ENCODE measurements at places on chromosomes 4 and X.
A peak's percentile ranks its signal among the peaks of the same experiment; 100 is the strongest.

DNA sequence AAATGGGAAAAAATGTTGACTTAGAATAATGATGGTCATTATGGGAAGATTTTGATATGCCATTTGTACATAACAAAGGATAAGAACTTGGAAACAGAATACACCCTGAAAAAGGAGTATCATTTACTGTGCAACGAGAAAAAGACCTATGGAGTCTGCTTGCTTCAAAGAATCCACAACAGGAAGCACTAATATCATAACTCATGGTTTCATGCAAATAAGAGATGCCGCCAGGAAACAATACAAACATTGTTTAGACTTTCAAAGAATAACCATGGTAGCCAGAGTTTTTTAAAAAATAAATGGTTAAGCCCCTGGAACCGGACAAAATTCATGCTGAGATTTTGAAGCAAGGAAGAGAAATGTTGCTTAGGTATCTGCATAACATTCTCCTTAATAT lies 139.9 kb upstream of the ETNPPL start:
- DNase-seq, result no peak

DNA sequence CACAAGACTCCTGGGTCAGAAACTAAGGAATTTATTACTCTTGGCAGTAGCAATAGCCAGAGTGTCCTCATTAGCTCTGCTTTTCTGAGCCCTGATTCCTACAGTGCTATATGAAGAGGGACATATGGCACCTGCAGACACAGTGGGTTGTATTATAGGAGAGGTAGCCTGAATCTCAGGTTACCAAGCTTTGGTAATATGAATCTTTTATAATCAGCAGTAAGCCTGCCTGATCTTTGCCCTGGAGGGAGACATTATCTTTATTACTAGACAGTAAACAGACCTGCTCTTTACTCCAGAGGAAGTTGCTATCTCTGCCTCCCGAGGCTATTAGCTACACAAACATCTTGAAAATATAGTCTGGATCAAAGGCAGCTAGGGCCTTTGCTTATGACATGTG lies 62.5 kb upstream of the HOPX start:
- no peak for DNase-seq

GRCh38 chrX:111719426-111720210 lies 38.6 kb downstream of the ALG13 start:
- no peak for DNase-seq

- DNase-seq, result no peak
Measured at GRCh38 chr4:33091961-33092360, 2371.8 kb downstream of the PCDH7 start.

DNA sequence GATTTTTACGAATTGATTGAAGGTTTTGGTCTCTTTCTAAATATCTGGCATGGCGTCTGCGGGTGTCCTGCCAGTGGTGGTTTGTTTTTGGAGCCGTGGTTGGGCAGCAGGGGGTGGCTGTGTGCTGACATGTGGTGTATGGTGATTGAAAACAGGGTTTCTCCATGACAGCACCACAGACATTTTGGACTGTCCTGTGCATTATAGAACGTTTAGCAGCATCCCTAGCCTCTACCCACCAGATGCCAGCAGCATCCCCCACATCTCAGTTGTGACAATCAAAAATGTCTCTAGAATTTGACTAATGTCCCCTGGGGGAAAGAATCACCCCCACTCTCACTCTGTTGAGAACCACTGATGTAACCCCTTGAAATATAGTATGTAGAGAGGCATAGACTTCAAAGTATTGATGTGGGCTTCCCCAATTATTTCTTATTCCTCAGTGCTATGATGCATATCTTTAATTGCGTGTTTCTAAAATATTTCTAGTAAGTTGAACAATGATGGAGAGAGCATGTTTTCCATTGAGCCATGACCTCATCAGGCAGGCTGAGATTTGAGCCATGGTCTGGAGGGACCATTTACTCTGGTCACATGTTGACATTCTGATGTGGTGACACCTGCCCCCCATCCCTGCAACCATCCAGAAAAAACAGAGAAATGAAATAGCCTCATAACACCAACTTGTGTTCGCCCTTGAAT lies 77.4 kb upstream of the MID1 start:
- no peak for DNase-seq

DNA sequence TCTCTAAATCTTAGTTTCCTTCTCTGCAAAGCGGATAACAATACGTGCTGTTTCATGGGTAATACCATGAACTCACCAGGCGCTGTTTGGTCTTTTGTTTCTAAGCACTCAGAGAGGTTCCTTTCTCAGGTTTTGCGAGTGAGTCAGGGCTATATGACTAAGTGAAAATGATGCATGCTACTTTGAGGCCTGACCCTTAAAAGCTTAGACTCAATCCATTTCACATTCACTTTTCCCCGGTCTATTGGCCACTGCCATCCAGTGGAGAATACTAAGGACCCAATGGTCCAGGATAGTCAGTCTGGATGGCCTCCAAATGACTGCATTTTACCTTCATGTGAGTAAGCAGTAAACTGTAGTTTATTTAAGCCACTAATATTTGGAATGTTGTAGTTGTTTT lies 400.8 kb upstream of the SLIT2 start:
- no peak for DNase-seq

GRCh38 chrX:137031517-137032340 lies 2.1 kb downstream of the GPR101 start:
- DNase-seq, result peak; percentile 72

DNA sequence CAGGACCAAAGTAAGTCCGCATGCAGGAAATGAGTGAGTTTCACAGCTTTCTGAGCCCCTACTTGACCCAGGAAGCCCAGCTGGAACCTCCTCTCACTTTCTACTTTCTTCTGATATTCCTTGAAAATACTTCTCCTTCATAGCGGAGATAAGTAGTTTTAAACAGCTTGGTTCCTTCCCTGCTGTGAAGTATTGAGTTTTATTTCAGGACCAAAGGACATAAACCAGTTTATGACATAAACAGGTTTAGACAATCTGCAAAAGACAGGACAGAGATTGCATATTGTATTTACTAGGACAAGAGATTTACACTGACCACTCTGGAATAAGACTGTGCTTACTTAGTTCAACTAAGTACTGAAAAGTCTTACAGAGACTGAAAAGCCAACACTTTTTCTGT lies 54.8 kb downstream of the PAGE2 start:
- DNase-seq, result no peak

DNA sequence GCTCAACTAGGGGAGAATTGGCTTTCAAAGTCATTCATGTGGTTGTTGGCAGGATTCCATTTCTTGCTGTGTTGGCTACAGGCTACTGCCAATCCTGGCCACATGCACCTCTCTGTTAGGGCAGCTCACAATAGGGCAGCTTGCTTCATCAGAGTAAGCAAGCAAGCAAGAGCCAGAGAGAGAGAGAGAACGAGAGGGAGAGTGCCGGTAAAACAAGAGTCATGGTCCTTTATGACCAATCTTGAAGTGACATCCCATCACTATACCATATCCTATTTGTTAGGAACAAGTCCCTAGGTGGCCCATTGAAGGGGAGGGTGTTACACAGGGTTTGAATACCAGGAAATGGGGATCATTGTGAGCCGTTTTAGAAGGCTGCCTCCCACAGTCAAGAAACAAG lies 33.0 kb upstream of the TLR2 start:
- DNase-seq, result no peak

GRCh38 chr4:86006057-86006456 lies 353.8 kb downstream of the MAPK10 start:
- no peak for DNase-seq

GRCh38 chrX:97854086-97854485 lies 970.4 kb downstream of the RPA4 start:
- no peak for DNase-seq

- no peak for DNase-seq
Measured at GRCh38 chrX:54786967-54787366, 11.1 kb downstream of the ITIH6 start.

DNA sequence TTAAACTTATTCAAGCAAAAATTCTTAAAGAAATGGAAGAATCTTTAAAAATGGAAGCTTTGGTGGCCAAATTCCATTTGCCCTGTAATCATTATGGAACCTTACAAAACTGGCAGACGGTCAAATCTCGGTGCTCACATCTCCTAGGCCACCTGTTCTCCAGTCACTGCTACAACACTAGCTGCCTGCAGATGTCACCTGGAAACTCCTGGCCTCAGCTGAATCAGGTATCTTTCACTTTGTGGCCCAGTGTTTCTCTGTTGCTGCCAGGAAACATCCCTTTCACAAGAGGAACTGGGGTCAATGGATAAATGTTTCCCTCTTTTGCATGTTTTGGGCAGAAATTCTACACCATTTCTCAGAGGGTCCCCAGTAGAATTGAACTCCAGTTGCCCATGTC lies 4.2 kb upstream of the CXCL3 start:
- DNase-seq, result no peak

- DNase-seq, result peak; percentile 79
Measured at GRCh38 chrX:74420196-74421035, 877 bp upstream of the SLC16A2 start.

DNA sequence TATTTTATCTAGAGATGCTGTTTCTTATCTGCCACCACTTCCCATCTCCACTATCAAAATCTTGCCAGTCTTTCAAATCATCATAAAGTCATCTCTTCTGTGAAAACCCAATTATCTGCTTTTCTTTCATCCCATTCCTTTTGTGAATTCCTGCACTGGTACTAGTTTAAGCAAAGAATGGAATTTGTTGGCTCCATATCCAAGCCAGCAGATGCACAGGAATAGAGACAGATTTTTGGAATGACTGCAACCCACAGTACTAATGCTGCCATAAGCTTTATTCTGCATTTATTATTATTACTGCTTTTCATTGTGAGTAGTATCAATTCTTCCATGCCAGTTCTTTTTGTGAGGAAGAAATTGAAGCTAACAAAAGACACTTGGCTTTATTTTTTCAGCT lies 616.7 kb downstream of the RAPGEF2 start:
- no peak for DNase-seq

GRCh38 chr4:86891762-86892635 lies at the start of gene C4orf36:
C4orf36 (minus strand) TSS chr4:86892422; CDS start chr4:86891520, 902 bp downstream.
- peak; percentile 95 for DNase-seq

GRCh38 chrX:12159799-12160198 lies 21.5 kb downstream of the FRMPD4 start:
- no peak for DNase-seq

DNA sequence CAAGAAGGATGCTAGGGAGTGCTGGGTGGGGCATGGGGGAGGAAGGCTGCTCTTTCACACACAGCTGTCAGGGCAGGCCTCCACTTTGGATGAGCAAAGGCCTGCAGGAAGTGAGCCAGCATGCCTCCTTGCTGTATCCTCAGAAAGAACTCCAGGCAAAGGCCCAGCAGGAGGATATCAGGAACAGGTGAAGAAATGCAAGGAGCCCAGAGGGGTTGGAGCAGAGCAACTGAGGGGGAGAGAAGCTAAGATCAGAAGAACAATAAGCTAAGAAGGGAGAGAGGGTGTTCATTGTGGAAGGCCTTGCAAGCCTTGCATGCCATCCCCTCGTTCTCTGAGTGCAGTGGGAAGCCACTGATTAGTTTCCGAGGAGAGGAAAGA lies 115.1 kb downstream of the CAMK2D start:
- DNase-seq, result no peak

DNA sequence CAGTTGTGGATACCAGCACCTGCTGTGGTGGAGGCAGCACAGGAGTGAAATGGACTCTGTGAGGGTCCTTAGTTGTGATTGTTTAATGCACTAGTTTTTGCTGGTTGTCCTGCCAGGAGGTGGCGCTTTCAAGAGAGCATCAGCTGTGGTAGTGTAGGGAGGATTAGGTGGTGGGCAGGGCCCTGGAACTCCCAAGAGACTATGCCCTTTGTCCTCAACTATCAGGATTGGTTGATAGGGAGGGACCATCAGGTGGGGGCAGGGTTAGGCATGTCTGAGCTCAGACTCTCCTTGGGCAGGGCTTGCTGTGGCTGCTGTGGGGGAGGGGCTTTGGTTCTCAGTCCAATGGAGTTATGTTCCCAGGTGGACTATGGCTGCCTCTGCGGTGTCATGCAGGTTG lies 121.9 kb downstream of the RRAGB start:
- DNase-seq, result no peak

- no peak for DNase-seq
Measured at GRCh38 chr4:123471655-123472369, 75.2 kb downstream of the SPRY1 start.

DNA sequence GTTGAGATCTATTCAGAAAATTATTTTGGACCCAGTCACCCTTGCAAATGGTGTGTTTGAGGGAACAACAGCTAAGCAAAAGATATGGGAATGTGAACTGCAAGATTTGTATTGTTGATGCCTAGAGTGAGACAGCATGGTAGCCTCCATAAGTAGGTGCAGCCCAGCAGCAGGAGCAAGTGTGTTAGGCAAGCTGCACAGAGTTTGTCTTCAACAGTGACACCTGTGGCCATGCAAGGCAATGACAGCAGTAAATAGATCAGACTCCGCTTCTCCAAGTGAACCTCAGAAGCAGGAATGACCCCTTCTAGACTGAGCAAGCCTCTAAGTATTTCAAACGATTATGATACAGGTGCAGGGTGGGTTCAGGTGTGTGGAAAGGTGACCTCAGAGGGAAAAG lies 133.4 kb upstream of the MSX1 start:
- no peak for DNase-seq

- DNase-seq, result no peak
Measured at GRCh38 chr4:1493540-1494287, 87.5 kb upstream of the NKX1-1 start.

- no peak for DNase-seq
Measured at GRCh38 chrX:135923353-135923752, 29.8 kb downstream of the SAGE1 start.

DNA sequence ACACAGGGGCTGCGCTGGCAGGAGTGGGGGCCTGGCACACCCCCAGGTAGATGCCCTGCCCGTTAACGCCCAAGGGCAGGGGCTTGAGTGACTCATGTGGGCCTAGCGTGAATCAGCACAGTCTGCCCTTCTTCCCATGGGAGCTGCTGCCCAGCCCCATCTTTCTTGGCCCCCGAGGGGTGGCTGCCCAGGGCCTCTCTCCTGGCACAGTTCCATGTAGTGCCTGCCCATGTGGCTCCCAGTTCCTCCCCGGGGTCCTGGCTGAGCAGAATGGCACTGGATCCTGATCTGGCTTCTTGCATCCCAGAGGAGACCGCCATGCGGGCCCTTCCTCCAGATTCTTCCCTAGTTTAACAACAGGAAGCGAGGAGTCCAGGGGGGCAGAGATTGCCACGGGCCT lies 2.1 kb upstream of the AVPR2 start:
- DNase-seq, result no peak

DNA sequence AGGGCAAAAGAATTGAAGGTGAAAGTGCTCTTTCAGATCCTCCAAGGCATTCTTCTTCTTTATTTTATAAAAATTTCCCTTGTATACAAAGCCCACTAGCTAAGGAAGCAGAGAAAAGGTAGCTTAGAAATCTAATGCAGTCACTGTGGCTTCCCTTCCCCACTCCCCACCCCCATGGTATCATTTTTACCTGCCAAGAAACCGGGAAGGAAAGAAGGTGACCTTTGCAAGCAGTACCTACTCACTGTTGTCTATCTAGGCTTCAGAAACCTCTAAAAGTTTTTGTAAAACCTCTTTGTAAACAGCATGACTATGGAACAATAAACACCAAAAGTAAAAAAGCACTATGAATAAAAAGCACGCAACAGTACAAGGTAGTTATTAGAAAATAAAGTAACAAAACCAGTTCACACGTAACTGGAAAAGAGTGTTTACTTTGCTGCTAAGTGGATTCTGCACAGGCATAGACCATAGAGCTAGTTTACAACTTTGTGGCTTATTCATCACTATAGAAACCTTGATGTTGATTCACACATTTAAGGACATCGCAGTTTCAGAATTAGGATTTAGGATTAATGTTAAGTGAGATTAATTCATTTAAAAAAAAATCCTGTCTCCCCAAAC lies 109.6 kb upstream of the FTHL17 start:
- DNase-seq, result no peak
